EL (cell line): ENCODE measurements at places on chromosomes 1 and 21.

DNA sequence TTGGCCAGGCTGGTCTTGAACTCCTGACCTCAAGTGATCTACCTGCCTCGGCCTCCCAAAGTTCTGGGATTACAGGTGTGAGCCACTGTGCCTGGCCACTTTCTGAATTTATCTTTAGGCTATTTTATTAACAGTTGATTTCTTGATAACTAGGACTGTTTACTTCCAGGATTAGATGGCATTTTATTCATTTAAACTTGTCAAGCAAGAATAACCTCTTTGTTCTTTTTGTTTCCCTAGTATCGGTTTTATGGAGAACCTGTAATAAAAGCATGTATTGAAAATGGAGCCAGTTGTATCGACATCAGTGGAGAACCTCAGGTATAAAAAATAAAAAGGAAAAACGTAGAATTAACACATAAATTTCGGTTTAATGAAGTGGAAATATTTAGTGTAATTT is 11.5 kb downstream of the SCCPDH start:
- no peak for DNase-seq

DNA sequence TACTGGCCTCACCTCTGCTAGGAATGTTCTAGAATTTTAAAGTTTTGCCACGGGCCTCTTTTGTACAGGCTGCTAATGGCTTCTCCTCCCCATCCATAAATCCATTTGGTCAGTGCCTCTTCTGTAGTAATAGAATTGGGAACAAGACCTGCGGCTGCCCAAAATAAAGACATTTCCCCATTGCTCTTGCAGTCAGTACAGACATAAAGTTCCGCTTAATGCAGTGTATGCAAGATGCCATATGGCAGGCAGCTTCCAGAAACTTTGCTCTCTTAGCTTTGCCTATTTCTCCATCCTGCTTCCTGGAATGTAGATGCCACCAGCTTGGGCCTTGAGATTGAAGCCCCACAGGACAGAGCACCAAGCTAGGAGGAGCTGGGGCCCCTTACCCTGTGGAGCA is 3.7 kb upstream of the SLC2A5 start:
- no peak for DNase-seq

- peak; percentile 56 for DNase-seq
Observed at GRCh38 chr1:40898431-40898901, 36.3 kb upstream of the CITED4 start.

- no peak for DNase-seq
Observed at GRCh38 chr1:191026828-191027227, 549.2 kb upstream of the BRINP3 start.

- peak; percentile 48 for DNase-seq
Observed at GRCh38 chr1:15797614-15798390, 9.6 kb downstream of the UQCRHL start.

DNA sequence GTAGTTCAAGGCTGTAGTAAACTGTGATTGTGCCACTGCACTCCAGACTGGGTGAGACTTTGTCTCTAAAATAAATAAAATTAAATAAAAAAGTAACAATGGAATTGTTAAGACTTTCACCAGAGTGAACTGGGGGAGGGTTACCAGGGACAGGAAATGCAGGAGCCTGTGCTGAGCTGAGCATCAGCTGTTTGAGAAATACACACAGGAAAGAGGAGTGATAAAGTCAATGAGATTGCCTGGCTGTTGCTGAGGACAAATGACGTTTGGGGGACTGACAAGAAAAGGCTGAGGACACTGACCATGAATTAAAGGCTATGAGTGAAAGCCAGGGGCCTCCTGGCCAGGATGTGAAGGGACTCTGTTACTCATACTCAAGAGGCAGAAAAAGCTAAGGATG is 226.3 kb downstream of the SETD4 start:
- no peak for DNase-seq

DNA sequence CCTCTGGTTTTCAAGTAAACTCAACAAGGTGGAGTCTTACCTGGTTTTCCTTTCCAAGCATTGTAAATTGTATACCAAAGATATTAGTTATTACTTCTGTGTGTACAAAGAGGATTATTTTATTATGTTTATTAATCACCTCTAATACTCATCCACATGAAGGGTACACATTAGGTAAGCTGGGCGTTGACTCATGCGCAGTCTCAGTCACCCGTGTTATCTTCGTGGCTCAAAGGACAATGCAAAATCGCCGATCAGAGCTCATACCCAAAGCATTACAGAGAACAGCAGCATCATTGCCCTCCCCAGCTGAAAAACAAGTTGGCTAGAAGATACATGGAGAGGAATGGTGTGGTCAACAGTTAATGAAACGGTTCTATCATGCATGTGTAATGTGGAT is 148.7 kb downstream of the NR5A2 start:
- no peak for DNase-seq

- no peak for DNase-seq
Observed at GRCh38 chr1:30418061-30418938, 305.1 kb downstream of the MATN1 start.

DNA sequence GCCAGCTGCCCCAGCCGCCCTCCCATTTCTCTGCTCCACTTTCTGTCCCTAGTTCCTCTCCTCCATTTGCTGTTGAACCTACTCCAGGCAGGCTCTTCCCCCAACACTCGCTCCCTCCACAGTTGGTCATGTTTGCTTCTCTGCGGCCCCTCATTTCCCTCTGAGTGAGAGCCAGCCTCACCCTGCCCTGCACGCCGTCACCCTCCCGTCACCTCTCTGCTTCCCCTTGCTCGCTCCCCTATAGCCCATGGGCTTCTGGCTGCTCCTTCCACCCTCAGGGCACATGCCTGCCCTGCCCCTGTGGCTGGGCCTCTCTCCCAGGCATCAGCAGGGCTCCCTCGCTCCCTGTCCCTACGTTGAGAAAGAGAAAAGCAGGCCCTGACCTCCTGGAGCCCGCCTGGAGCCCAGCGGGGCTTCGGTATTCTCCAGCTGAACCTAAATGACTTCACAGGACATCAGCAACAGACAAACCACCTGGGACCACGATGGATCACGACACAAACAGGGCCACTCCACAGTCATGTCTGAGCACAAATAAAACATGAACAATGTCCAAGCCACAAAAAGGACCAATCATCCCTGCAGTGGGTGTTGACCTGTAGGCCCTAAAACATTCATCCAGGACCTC is 13.3 kb upstream of the THEMIS2 start:
- no peak for DNase-seq

DNA sequence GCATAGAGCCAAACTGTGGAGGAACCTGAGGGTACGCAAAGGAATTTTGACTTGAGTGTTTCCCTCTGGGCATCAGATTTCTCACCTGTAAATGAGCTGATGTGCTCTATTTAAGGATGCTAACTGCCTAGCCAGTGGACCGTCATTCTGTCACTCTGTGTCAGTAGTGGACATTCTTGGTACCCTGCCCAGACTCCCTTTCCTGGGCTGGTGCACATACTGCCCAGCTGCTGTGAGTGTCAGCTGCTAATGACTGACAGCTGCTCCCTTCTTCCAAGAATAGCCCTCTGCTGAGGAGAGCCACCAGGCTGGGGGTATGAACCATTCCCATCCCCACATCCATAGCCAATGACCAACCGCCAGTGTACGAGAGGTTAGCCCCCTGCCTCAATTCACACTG is 193.1 kb upstream of the DAB1 start:
- no peak for DNase-seq

DNA sequence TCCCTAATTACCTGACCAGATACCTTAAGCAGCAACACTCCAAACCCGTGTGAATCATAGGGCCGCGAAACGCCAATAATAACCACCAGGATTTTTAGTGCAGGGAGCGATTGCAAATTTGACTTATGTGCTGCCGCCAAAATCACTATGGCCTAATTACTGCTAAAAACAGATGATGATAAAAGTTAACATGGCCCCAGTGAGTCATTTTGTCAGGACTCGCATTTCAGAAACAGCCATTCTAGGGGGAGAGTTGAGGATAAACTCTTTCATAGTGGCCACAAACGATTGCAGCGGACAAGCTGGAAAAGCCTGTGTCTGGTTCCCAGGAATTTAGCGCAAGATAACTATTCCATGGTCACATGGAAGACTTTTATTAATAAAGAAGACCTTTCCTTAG is 103.4 kb downstream of the HLX start:
- DNase-seq = no peak

GRCh38 chr1:33094486-33094885 is 13.5 kb downstream of the AZIN2 start:
- no peak for DNase-seq

- no peak for DNase-seq
Observed at GRCh38 chr1:226066415-226067078, 4.0 kb downstream of the H3-3A start.

- DNase-seq = peak; percentile 16
Observed at GRCh38 chr1:172279939-172280636, 140.4 kb upstream of the C1orf105 start.

DNA sequence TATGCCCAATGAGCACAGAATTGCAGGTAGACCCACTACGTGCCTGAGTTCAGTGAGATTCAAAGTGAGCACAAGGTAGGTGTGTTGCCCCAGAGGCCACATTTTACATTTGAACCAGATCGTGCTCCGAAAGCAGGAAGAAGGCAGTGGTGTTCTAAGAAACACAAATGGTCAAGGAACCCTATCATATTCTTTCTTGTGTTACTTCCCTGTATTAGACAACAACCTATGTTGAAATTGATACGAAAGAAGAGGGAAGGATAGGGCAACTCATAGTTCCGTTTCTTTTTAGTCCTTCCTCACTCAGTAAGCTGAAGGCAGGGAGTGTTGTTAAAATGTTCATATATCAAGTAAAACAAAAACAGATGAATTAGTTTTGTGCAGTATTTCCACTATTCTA is 33.9 kb downstream of the OLFML2B start:
- no peak for DNase-seq

- DNase-seq = peak; percentile 88
Observed at GRCh38 chr1:180530501-180530900, 28.1 kb upstream of the ACBD6 start.

DNA sequence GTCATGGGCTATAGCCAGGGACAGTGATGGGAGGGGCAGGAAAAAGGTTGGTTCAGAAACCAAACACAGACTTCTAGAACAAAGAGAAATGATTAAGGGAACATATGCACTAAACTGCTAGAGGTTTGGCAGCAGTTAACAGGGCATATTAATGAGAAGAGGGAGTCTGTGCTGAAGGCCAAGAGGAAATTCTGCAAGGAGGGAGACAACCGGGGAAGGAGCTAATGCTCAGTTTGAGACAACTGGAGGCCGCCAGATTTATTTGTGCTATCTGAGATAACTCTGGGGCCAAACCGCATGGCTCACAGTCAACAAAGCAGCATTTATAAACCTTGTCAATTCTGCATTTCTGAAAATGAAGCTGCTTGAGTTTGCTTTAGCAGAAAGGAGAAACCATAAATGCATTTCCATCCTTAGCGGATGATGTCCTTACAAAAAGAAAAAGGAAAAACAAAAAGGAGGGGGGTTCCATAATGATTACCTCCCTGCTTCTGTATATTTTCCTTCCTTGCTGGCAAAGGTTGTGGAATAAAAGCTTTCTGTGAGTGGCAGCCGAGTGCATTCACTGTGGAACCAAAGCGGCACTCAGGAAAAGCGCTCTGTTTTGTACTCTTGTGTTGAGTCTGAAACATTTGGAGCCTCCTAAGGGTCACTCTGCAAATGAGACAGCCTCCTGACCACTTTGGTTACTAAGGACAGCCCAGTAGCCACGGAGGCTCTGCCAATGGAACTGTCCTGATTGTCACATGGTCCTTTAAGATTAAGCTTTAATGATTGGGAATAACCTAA is 70.3 kb downstream of the SIM2 start:
- no peak for DNase-seq

DNA sequence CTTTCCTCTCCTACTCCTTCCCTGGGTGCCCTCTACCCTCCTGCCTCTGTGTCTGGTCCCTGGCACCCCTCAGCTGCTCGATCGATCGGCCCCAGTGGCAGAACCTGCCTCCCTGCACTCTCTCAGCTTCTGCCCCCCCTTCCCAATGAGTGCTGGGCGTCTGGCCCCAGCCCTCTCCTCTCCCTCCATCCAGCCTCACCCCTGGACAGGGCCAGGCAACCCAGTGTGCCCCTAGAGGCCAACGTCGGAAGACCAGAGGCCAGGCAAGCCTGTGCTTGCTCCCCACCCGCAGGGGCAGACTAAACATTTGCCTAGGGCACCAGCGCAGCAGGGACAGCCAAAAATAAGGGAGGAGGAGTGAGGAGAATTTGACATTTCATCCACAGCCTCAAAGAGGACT is 43.5 kb downstream of the LGR6 start:
- peak; percentile 50 for DNase-seq

GRCh38 chr1:17494114-17494729 is 45.3 kb upstream of the ARHGEF10L start:
- peak; percentile 82 for DNase-seq

DNA sequence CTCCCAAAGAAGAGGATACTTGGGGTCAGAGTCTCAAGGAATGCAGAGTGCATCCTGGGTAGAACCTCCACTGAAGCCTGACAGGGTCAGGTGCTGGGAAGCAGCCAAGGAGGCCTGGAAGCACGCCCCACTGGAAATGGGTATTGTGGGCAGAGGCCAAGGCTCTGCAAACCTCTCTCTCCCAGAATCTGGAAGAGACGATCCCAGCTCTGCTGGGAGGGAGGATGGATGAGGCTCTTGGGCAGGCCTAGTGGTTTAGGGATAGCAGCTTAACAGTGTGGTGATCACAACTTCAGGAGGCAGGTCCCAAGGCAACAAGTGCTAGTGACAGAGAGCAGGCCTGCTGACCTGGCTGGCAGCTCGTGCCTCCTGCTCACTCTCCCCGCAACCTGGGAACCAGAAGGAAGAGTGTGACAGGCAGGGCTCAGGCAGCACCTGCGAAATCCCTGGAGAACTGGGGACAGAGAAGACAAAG is 641.0 kb downstream of the PLPP3 start:
- no peak for DNase-seq

- DNase-seq = peak; percentile 1
Observed at GRCh38 chr1:190000365-190000872, 477.2 kb downstream of the BRINP3 start.

GRCh38 chr1:108503062-108503733 is 53.1 kb downstream of the NBPF6 start:
- peak; percentile 97 for DNase-seq

DNA sequence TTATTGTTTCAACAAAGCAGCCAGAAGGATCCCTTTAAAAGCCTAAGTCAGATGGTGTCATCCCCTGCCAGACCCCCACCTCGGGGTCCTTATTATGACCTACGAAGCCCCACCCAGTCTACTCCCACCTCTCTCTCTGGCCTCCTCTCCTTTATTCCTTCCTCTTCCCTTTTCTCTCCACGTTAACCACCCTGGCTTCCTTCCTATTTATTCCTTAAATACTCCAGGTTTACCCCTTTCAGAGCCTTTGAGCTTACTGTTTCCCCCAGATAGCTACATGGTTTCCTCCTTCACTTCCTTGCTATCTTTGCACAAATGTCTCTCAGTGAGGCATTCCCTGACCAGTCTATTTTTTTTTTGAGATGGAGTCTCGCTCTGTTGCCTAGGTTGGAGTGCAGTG is 12.0 kb upstream of the SLC9A1 start:
- no peak for DNase-seq
